ENCODE measurements at places on chromosomes 6 and 20.

DNA sequence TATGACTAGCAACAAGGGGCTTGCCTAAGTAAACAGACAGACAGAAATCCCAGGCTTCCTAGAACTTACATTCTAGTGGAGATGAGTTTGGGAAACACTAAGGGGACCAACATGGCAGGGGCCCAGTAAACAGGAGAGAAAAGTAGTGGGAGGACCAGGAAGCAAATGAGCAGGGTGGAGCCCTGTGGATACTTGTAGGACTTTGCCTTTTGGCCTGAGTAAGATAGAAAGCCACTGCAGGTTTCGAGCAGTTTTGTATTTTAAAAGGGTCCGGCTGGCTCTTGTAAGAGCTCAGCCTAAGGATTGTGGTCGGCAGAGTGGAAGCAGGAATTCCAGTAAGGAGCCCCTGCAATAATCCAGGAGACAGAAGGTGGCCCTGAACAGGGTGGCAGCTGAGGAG lies 125.5 kb downstream of the MAP3K7 start:
- no peak for DNase-seq

DNA sequence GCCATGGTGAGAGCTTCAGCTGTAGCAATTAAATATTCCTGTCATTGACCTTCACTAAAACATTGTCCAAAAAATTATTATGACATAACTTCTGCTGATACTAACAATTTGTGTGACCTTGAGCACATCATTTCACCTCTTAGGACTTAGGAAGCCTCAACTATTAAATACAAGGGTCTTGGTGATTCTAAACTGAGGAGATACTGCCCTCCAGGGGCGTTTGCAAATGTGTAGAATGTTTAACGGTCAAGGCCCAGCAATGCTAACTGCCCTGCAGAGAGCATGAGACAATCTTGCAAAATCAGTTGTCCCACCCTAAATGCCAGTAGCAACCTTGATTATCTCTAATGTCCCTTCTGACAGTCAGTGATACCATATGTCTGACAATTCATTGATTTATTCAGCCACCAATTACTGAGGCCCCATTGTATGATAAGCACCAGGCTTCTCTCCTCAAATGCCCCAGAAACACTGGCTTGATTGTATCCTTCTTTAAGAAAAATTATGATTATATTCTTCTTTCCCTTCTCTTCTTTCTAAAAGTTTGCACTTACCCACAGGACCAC lies 284.1 kb upstream of the PLN start:
- DNase-seq: no peak

DNA sequence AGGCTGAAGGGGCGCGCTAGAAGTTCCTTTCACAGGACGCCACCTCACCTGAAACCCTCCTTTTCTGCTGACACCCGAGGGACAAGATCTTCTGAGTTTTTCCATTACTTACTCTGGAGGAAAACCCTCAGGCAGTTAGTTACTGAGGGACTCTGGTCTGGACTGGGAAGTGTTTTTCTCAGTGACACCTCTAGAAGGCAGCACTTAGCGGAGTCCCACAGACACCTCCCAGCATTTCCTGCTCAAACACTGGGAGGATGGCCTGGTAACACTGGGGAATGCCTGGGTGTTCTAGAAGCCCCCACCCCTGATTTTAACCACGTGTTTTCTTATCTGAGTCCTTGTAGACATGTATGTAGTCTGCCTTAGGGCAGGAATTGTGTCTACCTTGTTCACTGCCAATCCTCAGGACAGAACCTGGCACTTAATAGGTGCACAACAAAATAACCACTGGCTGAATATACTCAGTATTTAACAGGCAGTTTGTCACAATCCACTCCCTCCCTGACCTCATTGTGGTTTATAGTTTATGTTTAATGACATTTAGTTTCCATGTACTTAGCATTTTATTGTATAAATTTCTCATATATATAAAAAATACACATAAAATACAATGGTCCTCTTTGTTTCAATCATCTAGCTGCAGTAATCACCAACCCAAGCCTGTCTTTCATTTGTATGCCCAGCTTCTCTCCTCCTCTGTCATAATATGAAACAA lies 4.8 kb downstream of the GSTA3 start:
- no peak for DNase-seq

DNA sequence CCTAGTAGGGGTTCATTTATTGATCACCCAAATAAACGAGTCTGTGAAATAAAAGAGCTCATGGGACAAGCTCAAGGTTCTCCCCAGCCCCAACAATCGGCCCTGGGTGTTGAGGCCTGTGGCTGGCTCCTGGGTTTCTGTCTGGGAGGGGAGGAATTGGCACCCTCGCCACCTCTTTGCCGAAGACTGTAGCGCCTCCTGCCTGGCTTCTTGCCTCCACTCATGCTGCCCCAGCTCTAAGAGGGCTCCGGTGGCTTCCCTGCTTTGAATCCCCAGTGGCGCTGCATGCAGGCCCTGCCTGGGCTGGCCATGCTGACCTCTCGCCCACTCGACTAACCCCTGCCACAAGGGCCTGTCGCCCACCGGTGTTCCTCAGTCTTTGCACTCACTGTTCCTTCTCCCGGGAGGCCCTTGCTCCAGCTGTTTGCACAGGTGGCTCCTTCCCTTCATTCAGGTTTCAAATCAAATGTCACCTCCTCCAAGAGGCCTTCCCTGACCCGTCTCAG lies 5.4 kb downstream of the MLN start:
- no peak for DNase-seq

- no peak for DNase-seq
These were observed 48.1 kb downstream of the TBC1D7 start for GRCh38 chr6:13280254-13280653.

DNA sequence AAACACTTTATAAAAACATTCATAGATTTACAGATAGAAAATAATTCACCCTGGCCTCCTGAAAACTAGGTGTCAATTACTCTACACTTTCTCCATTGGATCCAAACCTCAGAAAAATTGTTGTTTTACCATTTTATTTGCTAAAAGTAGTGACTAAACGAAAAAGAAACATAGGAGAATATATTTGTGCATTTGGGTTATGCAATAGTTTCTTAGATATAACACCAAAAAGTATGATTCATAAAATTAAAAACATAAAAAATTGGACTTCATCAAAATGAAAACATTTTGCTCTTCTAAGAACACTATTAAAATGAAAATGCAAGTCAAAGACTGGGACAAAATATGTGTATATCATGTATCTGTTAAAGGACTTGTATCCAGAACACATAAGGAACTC lies 671.3 kb downstream of the MAFB start:
- no peak for DNase-seq

DNA sequence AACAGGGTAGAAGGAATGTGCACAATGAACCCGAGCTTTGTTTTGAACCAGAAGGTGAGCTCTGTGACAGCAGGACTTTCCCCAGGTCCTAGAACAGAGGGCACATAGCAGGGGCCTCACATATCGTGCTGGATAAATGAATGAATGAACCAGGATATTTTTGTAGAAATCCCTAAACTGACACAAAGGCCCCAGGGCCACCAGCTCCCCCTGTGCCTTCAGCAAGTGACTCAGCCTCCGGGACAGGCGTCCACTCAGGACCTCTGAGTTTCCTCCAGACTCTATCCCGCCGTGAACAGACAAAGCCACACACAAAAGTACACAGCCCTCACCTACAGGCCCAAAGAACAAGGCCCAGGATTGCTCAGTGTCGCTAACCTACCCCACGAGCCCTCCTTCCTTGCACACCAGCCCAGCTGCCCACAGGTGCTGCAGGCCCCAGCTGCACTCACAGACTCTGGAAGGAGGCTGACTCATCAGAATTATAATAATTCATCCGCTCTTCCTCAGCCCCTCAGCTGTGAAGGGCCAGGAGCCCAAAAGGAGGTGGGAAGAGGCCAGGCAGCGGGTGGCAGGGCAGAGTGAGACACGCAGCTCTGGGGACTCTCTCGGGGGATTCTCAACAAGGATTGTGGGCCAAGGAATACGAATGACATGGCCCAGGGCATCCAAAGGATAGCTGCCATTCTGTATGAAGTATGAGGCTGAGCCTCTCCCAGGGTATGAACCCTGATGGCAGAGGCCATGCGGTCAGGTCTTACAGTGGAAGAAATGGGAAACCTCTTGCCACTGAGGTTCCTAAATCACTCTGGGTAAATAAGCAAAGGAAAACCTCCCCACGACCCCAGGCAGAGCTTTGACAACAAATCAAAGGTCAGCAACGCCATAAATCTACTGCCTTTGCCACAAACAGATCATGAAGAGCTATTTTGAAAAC lies 40.9 kb downstream of the SUMO4 start:
- no peak for DNase-seq

- DNase-seq: no peak
These were observed 5.7 kb upstream of the FKBP5 start for GRCh38 chr6:35694462-35694861.

DNA sequence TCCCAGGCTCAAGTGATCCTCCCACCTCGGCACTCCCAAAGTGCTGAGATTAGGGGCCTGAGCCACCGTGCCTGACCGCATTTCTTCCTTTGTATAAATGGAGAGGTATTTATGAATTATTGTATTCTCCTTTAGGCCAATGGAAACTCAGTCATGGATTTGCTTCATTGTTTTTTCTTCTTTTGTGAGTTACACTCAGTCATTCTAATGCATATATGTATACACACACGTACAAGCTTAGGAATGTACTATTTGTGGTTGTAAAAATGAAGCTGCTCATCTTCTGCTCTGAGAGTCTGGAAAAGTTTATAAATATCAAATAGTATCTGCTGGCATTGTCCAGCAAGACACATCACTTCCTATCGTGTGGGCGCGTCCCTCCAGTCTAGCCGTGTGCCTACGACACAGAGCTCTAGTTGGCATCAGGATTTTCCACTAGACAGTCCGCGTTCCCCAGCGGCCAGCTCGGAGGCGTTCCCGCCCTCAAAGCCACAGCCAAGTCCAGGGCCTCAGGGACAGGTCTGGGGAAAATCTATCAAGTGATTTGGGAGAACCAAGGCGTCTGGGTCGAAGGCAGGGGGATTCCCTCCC lies 215.2 kb downstream of the NFATC2 start:
- DNase-seq: no peak

GRCh38 chr6:140388815-140389214 lies 1014.4 kb upstream of the CITED2 start:
- no peak for DNase-seq

DNA sequence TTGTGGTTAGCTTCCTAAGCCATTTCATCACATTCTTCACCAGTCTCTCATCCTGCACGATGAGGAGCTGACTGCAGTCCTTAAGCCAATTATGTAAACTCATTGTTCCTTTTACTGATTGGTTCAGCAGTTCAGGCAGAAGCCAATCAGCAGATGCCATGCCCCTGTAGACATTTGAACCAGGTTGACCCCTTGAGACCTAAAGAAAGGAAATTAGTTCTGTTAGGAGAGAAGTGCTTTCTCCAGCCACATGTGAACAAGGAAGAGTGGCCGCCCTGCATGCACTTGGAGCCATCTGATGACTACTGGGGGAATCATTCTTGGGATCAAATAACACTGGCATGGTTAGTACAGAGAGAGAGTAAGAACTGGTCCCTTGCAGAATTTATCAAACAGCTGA lies 535.2 kb upstream of the ID4 start:
- DNase-seq: no peak

GRCh38 chr20:45489083-45489531 lies 19.6 kb downstream of the WFDC2 start:
- DNase-seq: no peak

- DNase-seq: no peak
These were observed 35.5 kb downstream of the SESN1 start for GRCh38 chr6:109059153-109059552.

GRCh38 chr6:16548121-16548520 lies 213.1 kb downstream of the ATXN1 start:
- no peak for DNase-seq

DNA sequence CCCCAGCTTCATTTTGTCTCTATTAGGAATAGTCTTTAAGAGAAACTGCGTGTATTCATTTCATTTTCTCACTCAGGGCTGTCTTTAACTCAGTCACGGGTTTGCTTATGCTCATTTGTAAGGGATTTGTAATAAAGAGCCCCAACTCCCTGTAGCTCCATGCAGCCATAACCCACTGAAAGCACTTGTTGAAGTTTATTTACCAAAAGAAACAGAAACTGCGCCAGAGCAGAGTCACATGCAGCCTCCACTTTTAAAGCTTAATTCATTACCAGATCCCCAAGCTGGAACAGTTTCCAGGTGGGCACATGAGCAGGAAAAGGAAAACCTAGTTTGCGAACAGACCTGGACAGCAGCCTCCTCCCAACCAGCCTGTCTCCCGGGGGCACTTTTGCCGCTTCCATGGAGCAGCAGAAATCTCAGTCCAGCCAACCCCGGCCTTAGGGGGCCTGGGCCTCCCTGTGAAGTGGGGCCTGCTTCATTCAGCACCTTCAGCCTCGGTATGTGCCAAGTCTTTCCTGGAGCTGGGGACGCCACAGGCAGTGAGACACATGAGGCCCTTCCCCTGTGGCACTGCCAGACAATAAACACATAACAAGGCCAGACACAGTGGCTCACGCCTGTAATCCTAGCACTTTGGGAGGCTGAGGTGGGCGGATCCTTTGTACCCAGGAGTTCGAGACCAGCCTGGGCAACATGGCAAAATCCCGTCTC lies 4.5 kb downstream of the BCAS4 start:
- DNase-seq: no peak

DNA sequence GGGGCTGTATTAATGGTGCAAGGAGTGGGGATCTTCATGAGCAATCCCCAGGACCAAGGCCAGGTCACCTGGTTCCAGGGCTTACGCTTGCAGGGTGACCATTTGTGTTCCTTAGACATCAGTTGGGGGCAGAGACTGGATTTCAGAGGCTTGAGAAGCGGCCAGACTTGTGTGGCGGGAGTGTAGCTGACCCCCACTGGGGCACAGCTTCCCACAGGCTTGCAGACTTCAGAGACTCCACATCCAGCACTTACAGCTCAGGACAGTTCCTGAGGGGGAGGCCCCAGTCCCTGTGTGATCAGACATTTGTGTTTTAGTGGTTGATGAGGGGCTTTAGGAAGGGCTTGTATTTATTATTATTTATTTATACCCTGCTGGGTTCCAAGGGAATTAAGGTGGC lies 15.3 kb downstream of the TJAP1 start:
- DNase-seq: no peak

DNA sequence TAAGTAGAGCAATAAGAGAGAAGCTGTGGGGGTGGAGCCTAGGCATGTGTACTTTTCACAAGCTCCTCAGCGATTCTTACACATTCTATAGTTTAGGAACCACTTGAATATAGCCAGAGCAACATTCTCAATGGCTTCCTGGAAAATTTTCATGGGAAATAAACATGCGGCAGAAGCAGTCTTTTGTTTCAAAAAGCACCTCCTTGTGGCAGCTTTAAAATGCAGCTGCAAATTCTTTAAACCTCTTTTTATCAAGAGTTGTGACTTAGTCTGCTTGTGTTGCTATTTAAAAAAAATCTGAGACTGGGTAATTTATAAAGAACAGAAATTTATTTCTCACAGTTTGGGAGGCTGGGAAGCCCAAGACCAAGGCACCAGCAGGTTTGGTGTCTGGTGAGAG lies 23.8 kb downstream of the NKX2-2 start:
- DNase-seq: no peak

DNA sequence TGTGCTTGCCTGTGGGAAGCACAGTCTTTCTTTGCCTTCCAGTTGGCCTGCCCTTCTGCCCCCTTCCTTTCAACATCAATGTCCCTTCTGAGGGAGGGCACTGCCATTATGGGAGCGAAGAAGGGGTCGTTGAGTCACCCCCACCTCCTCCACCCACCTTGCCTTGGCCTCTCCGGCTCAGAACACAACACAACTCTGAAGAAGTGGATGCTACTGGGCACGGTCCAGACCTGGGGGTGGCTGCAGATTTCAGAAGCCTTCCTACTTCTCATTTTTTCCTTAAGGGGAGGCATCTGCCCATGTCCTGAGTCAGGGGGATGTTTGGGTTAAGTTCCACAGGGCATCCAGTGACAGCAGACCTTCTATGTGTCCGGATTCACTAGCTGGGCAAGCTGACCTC lies 72.1 kb downstream of the GFOD1 start:
- no peak for DNase-seq

- DNase-seq: no peak
These were observed 11.9 kb upstream of the TMEM170B start for GRCh38 chr6:11525468-11526155.

Measured in NCI-H1417 treated with DMSO at 0.1 percent for 48 hours (cell line).